ENCODE measurements at places on chromosomes 16 and 17. TPM values are rescaled to one million over a fixed set of nuclear protein-coding genes. Genes with fewer than 3 reads are reported as not detected.

- peak; percentile 28 for DNase-seq
Observed at GRCh38 chr17:8614988-8615387, 15.5 kb downstream of the MYH10 start.

DNA sequence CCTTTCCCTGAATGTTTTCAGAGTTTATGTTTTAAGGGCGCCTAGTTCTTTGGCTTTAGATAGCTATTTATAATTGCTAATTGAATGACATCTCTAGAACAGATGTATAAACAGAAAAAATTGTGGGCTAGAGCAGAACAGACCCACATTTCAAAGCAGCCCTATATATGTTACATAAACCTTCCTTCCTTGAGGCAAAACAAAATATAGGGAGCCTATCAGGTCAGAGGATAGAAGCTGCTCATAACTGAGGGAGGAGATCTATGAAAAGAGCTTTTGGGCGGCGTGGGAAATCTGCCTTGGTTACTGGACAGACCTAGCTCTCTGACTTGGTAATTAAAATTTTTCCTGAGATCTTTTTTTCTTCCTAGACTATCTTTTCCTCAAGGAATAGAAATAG, 68.4 kb downstream of the SPAG9 start:
- no peak for DNase-seq

DNA sequence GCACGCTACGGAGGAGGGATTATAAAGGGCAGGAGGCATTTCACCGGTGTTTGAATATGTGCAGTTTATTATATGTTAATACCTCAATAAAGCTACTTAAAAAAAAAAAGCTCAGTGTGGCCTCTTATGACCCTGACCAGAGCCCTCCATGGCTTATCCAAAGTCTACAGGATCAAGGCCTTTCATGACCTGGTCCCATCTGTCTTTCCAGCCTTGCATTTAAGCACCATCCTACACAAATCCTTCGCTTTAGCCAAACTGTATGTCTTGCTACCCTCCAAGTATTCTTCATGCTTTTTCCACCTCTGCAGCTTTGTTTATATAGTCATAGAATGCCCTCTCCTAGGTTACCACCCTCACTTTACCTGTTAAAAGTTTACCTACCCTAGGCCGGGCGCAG, 6.5 kb downstream of the MFSD6L start:
- DNase-seq: no peak

GRCh38 chr17:40284085-40284713, 3.5 kb upstream of the CDC6 start:
- DNase-seq: peak; percentile 85

DNA sequence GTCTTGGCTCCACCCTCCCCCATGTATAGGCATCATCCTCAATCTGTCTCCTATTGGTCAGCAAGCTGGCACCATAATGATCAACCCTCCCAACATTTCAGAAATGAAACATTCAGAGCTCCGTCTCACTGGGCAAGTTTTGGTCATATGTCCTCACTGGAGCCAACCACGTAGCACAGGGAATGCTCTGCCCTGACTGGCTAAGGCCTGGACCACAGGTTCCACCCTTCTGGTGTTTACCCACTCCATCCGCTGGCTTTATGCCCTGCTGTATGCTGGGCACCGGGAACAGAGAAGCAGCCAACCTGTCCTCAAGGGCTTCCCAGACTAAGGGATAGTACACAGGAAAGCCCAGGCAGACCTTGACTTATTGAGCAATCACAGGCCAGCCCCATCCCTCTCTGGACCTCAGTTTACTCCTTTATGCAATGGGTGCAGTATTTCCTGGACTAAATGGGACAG, 20.5 kb downstream of the MYO15A start:
- DNase-seq: peak; percentile 51

Gene PMFBP1
- total RNA-seq: not detected

Gene C17orf107
- 8.8 TPM for total RNA-seq

DNA sequence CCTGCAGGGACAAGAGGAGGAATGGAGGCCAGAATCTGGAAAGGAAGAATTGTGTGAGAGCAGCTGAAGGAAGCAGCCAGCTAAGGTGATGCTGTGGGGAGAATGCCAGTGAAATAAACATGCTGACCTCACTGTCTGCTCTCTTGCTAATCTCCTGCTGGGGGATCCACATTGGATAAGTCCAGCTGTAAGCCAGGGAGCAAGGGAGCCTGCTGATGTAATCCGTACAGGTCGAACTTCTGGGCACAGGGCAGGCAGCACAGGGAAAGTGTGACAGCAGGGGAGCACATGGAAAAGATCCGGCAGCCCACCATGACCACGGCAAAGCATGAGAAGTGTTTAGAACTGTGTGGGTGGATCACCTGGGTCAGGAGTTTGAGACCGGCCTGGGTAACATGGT, 7.5 kb upstream of the XPO6 start:
- no peak for DNase-seq

DNA sequence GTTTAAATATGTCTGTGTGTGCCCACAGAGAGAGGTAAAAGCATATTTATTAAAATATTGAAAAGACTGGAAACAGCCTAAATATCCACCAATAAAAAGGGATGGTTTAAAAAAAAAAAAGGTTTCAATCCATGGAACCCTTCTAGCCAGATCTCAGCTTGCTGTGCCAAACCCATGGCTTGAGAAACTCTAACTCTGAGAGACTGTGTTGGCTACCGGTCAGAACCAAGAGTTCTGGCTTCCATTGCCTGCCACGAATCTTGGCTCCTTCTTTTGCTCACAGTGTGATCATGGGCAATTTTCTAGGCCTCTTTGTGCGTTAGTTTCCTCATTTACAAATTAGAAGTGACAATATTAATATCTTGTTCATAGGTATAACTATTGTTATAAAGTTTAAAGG, 201.3 kb upstream of the IRX3 start:
- DNase-seq: no peak

Data from GM23248 (cell line).